ENCODE measurements at places on chromosomes 2 and 18.

GRCh38 chr2:224392545-224392944, 9.4 kb downstream of the FAM124B start:
- DNase-seq = no peak

DNA sequence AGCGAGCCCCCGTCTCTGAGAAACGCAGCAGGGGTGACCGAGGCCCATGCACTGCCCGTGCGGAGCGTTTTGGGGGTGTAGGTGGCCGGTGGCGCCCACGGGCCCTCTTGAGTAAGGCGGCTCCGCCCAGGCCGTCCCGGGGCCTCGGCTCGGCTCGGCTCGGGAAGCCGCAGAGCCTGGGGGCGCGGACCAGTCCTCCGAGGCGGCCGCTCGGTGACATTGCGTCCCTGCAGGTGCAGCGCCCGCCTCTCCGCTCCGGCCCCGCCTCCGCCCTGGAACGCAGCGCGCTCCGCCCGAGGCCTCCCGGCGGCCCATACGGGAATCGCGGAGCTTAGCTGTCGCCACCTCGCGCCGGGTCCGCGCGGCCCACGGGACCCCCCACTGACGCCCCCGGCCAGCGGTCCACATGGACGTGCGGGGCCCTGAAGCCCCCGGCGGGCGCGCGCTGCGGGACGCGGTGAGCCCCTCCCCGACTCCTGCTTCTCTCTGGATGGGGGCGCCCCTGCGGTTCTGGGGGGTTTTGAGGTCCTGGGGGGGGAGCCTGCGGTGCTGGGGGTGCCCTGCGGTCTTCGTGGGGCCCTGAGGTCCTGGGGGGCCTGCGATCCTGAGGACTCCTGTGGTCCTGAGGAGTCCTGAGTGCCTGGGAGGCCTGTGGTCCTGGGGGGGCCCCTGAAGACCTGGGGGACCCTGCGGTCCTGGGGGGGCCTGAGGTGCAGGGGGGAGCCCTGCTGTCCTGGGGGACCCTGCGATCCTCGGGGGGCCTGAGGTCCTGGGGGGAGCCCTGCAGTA, at the start of gene HSBP1L1:
Gene HSBP1L1 (plus strand): TSS at position 314 of the 789 bp plus-strand sequence. CDS start 93 bp downstream, at position 407.
- peak; percentile 64 for DNase-seq

GRCh38 chr2:185967335-185967734, 228.7 kb downstream of the FSIP2 start:
- no peak for DNase-seq

DNA sequence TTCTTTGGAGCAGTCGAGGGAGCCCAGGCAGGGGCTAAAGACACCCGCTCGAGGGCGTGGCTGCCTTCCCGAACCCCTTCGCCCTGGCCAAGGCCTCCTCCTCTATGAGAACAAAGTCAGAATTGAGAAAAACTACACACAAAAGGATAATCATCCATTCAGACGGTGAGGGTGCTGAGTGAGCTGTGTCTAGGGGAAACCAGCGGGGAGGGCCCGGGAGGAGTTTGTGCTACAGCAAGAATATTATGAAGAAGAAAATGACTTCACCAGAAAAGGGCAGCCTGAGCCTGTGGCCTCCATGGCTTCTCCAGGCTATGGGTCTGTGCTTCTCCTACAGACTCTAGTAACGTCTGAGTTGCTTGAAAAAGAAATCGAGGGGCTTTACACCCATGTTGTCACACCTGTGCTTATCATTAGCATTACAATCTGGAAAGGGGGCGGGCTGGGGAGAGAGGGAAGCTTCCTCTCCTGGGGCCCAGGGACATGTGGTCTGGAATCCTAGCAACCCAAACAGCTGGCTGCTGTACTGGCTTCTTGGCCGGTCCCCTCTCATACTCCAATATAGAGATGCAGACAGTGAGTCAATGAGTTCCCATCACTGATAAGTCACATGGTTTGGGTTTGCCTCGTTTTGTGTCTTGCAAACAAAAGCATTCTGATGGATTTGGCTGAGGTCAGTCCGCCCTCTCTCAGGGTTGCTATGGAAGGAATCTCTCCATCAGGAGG, 52.0 kb upstream of the ARL4C start:
- no peak for DNase-seq

DNA sequence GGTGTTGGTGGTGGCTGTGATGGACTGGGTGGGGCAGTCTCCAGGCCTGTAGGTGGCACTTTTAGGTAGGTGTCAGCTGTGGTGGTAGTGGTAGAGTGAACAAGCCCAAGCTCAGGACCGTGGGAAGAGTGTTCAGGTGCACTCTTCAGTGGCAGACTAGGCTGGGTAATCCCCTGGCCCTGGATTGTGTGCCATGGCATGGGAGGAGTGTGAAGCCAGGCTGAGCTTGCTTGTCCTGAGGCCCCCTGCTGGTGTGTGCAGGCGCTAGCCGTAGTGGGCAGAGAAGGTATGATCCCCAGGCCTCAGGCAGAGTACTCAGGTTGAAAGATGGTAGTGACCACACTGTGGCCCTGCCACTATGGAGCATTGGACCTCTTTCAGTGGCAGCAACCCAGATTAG, 850.3 kb downstream of the DSC3 start:
- no peak for DNase-seq

- no peak for DNase-seq
Measured at GRCh38 chr2:225328192-225328591, 71.3 kb upstream of the NYAP2 start.

GRCh38 chr2:203077451-203077850, 62.8 kb downstream of the NBEAL1 start:
- no peak for DNase-seq

- DNase-seq = no peak
Measured at GRCh38 chr2:85935170-85935745, 46.5 kb upstream of the ST3GAL5 start.

- DNase-seq = no peak
Measured at GRCh38 chr2:200039724-200040650, 84.6 kb downstream of the MAIP1 start.

DNA sequence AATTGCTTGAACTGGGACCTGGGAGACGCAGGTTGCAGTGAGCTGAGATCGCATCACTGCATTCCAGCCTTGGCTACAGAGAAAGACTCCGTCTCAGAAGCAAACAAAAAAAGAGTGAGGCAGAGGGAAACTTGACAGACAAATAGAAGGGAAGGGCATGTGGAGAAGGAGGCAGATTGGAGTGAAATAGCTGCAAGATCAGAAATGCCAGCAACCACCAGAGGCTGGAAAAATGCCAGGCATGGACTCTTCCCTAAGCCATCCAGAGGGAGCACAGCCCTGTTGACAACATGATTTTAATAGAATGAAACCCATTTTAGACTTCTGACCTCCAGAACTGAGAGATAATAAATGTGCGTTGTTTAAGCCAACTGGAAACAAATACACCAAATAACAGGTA, 447.2 kb upstream of the SPHKAP start:
- DNase-seq = no peak

DNA sequence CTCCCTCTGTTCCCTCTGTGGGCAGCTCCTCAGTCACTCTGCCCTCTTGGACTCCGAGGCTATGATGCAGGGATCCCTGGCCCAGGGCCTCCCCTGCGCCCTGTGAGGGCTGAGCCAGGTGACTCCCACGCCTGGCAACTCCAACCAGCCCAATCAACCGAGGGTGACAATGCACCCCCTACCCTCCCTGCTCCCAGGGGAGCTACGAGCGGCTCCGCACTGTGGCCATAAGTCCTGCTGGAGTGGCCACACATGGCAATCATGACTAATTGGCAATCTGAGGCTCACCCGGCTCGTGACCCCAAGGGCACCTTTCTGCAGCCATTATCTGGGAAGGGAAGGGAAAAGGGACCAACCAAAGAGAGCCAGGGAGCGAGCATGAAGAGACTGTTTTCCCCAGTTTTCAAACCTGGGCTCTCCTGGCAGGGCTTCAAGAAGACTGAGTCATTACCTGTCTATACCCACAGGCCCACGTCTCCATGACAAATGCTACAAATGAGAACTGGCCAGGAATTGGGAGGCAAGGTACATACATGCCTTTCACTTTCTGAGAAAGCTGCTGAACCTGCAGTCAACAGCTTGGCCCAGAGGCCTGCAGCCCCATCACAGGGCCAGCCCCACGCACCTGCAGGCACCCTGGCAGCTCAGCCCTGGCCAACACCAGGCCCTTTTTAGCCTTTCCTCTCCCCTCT, 45.1 kb downstream of the RPL31 start:
- DNase-seq = no peak

- DNase-seq = no peak
Measured at GRCh38 chr18:61216051-61216450, 117.2 kb upstream of the CDH20 start.

DNA sequence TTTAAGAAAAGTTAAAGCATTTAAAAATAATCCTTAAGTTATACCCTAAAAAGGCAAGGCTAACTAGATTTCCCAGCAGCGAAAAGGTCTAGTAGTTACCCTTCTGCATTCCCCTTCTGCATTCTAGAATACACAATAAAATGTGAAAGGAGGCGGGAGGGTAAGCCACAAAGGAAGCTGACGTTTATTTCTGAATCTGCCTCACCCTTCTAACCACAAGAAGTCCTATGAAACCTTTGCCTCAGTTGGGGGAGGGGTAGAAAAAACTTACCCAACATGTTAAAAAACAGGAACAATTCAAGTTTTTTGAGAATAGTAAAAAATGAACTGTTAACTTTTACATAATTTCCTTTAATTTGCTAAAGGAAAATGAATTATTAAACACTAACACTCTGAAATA, 11.3 kb downstream of the STK17B start:
- no peak for DNase-seq

DNA sequence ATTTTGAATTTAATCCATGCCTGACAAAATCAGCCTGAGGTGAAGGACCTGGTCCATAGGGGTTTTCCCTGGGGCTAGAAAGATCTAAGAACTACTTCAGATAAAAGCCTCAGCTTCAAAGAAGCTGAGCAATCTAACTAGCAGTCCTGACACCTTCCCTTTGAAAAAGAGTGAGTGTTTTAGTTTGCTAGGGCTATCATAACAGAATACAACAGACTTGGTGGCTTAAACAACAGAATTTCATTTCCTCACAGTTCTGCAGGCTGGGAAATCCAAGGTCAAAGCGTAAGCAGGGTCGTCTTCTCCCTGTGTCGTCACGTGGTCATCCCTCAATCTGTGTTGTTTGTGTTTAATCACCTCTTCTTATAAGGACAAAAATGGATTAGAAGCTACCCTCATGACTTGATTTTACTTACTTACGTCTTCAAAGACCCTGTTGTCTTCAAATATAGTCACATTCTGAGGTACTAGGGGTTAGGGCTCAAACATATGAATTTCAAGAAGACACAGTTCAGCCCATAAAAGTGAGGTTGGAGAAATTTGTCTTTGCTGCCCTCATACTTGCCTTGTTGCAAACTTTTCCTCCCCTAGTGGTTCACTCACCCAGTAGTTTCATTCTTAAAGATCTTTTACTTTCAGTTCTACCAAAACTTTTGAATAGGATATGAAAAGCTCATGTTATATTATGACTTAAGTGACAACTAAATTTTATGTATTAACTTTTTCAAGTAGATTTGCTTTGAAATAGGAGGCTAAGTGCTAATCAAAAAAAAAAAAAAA, 673.8 kb downstream of the ARHGAP15 start:
- no peak for DNase-seq

DNA sequence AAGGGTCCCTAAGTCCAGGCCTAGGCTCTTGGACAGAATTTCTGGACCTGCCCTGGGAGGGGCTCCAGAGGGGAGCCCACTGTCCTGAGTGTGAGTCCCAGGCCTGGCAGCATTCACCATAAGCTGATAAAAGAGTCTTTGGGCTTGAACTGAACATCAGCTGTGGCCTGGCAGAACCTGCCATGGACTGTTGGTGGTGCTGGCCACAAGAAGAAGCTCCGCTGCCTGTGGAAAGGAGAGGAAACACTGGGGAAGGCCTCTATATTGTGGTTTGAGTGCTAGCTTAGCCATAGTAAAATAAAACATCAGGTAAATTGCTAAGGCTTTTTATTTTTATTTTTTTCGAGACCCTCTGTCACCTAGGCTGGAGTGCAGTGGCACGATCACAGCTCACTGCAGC, 20.9 kb upstream of the BAZ2B start:
- DNase-seq = no peak

GRCh38 chr2:60569680-60570111, 16.2 kb upstream of the BCL11A start:
- no peak for DNase-seq

GRCh38 chr2:177165061-177165583, 47.5 kb upstream of the HNRNPA3 start:
- DNase-seq = no peak

DNA sequence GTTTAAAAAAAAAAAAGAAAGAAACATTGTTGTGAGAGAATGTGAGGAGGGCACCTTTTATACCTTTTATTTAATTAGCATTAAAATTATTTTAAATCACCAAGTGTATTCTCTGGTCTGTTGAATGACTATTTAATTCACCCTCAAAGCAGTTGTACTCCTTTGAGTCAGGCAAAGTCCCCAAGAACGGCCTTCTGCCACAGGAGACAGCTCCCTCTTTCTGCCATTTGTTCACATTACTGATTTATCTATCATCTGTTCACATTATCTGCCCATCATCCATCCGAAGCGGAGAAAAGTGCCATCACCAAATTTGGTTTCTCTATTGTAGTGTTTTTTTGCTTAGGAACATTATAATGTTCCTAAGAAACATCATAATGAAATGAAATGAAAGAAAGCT, 240.7 kb upstream of the DPP10 start:
- DNase-seq = no peak

DNA sequence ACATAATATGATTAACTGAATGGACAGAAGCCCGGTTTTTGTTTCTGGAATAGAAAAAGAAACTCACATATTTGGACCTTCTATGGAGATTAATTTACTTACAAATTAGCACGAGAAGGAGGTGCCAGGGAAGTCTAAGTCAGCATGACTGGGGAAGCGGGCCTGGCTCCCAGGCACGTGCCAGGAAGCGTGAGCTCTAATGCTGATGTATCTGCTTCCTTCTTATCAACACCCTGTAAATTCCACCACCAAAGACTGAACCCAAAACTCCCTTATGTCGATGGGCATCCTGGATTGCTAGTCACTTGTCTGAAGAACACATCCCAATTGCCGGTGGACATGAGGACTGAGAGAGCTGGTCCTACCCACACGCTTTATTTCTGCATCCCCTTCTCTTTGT, 134.5 kb downstream of the GALNT14 start:
- DNase-seq = no peak

DNA sequence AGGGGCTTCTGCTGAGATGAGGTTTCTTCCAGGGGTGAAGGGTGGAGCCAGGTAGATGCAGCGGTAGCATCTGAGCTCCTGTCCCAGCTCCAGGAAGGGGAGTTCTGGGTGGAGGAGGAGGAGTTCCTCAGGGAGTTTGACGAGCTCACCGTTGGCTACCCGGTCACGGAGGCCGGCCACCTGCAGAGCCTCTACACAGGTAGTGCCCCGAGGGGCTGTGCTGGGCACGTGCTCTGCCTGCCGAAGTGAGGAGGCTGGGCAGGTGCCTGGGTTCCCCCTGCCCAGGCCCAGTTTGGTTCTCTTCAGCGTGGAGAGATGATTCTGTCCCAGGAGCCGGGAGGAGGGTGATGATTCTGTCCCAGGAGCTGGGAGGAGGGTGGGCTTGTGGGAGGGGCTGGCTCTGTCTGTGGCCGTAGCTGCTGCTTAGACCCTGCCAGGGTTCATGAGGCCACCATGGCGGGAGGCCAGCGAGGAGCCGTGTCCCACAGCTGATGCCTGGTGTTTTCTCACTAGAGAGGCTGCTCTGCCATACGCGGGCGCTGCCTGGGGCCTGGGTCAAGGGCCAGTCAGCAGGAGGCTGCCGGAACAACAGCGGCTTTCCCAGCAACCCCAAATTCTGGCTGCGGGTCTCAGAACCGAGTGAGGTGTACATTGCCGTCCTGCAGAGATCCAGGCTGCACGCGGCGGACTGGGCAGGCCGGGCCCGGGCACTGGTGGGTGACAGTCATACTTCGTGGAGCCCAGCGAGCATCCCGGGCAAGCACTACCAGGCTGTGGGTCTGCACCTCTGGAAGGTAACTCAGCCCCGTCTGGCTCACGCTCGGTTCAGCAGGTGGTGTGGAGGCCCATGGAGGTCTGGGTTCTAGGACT, 8.2 kb downstream of the CAPN10 start:
- DNase-seq = no peak
